ENCODE measurements at places on chromosomes 4 and X. TPM values are rescaled to one million over a fixed set of nuclear protein-coding genes. Genes with fewer than 3 reads are reported as not detected.

The VCX3B gene
- total RNA-seq = not detected

- no peak for DNase-seq
These were observed 10.3 kb upstream of the FRMPD4 start for GRCh38 chrX:12128017-12128416.

The GABRA4 gene
- not detected for total RNA-seq

The ATP1B4 gene
- total RNA-seq = not detected

GRCh38 chrX:105228602-105229001, 8.1 kb upstream of the TEX13A start:
- no peak for DNase-seq

DNA sequence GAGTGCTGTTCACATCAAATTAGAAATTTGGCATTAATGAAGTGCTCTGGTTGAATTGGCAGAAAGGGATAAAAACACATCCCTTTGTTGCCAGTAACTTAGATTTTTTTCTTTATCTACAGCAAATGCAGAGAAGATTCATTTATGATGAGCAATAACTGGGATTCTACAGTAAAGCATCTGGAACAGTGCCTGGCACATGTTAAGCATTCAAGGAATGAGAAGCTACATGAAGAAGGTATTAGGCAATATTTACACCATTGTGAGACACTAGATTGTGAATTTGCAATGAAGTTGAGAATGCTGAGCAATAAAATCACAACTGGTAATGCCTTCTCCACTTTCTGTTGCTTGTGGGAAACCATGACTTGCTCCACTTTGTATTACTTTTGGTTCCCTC, 33.5 kb downstream of the PCDH19 start:
- no peak for DNase-seq

The SMIM31 gene
- not detected for total RNA-seq

DNA sequence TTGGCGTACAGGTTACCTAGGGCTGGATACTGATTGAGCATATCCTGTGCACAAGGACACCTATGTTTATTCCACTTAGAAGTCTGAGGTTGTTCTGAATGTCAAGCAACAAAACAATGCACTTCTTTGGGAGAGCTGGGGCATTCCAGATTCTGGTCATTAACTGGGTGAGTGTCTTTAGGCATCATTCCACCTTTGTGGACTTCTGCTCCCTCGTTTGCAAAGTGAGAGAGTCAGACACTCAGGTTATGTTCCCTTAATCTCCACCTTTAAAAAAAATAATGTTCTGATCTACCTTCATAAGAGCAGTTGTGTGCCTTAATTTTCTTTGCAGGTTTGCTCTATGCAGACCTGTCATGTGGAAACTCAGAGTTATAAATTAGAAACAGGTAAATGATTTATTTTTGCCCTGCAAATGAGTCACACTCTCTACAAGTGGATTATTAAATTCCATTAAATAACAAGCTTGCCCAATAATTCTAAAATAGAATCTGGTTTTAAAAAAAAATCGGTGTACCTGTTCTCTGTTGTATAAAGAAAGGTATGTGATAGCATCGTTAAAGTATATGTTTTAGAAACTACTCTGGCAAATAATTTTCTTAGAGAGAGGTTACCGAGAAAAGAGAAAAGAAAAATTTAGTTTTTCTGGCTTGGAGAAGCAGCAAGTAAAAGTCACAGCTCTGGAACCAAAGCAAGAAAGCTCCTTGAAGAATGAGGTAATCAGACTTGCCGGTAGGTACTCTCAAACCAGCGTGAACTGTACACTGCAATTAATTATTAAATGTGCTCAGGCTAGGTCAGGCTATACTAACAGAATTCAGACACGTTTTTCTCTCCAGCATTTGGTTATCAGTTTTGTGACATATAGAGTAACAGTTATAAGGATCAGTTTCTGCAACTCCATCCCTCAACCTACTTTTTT, 93.2 kb downstream of the SORBS2 start:
- no peak for DNase-seq

DNA sequence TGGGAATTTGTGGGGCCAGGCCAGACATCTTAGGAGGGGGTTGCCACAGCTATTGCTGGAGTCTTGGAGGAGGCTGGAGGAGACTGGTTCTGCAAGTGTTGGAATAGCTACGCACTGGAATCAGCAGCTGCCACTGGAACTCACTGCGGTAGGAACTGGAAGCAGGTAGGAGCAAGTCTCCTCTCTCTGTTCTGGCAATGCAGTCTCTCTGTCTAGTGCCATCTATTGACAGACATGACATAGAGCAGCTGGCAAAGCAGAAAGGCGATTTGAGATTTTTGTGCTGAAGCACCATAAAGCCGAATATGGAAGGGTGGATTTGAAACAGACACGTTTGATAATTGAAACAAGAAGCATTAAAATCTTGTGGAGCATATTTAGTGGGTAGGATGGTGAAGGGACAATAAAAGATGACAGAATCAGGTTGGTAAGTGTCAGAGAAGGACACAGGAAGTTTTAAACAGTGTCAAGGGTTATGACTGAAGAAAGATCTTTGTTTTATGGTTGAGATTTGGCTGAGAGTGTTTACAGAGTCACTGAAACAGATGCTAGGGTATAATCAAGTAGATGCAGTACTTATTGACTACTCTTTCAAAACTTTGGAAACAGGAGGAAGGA, 23.5 kb upstream of the SYNPO2 start:
- DNase-seq = no peak

Measured in activated T-cell treated with anti-CD3 and anti-CD28 coated beads, Interleukin-2, amount 50 U/mL, for 72 hours (primary cell).